SJSA1 (cell line): ENCODE measurements at places on chromosomes 5 and 9. TPM values are rescaled to one million over a fixed set of nuclear protein-coding genes. Genes with fewer than 3 reads are reported as not detected.

- peaks cover 15% of the 10 kb centered on the region for H3K4me1 ChIP-seq
- no peaks in the 10 kb centered on the region for H3K36me3 ChIP-seq
- DNase-seq: no peak
- no peak overlapping the region for H3K4me3 ChIP-seq
- H3K27me3 ChIP-seq: peaks cover 53% of the 10 kb centered on the region
These were observed 76.4 kb downstream of the NTNG2 start for GRCh38 chr9:132238026-132238972.

GRCh38 chr5:96079075-96079474, 117.4 kb upstream of the ELL2 start:
- H3K4me3 ChIP-seq: no peak overlapping the region
- no peaks in the 10 kb centered on the region for H3K27me3 ChIP-seq
- H3K4me1 ChIP-seq: peaks cover 28% of the 10 kb centered on the region

DNA sequence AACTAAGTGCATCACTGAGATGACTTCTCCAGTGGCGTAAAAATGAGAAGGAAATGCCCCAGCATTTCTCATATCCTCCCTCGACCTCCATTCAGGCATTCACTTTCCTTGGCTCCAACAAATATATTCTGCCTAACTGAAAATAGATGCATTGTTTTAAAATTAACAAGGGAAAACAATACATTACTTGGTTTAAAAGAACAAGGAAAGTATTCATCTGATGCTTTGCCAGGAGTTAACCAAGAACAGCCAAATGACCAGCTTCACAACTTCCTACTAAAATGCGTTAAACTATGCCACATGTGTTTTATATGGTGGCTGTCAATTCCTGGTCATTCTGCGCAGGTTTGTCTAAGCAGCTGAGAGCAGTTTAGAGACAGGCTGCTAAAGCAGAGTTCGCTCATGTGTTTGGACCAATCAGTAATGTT, 121.4 kb downstream of the GNAQ start:
- H3K27me3 ChIP-seq: no peaks in the 10 kb centered on the region
- no peaks in the 10 kb centered on the region for H3K36me3 ChIP-seq
- H3K27ac ChIP-seq: no peak overlapping the region
- peaks cover 6% of the 10 kb centered on the region for H3K4me1 ChIP-seq
- H3K4me3 ChIP-seq: no peak overlapping the region

TMEM215 gene
- total RNA-seq: not detected in 2 replicates

DNA sequence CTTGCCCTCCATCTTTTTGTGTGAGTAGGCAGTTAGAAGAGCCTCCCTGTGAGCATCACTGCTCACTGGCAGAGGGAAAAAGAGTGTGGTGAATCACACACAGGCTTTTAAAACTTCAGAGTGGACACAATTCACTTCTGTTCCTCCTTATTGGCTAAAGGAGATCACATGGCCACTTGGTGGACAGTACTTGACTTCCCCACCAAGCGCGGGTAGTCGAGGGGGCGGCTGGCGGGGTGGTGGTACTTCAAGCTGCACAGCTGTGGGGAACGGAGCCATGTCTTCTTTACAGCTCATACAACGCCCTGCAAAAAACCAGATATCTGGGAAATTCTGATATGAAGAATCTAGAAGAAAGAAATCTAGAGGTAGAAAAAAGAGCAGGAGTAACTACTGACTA, 95.4 kb downstream of the PAM start:
- H3K36me3 ChIP-seq: 0 out of 2 replicates have a peak, but pooled peaks cover 4% of the 10 kb centered on the region
- no peaks in the 10 kb centered on the region for H3K27me3 ChIP-seq
- no peak for DNase-seq

GRCh38 chr9:125885405-125886034, 138.3 kb downstream of the PBX3 start:
- H3K27me3 ChIP-seq: peaks cover 14% of the 10 kb centered on the region
- H3K4me1 ChIP-seq: 0 out of 2 replicates have a peak, but pooled peaks cover 3% of the 10 kb centered on the region
- no peaks in the 10 kb centered on the region for H3K36me3 ChIP-seq
- DNase-seq: no peak

GABRA1 gene
- total RNA-seq: not detected in 2 replicates

DNA sequence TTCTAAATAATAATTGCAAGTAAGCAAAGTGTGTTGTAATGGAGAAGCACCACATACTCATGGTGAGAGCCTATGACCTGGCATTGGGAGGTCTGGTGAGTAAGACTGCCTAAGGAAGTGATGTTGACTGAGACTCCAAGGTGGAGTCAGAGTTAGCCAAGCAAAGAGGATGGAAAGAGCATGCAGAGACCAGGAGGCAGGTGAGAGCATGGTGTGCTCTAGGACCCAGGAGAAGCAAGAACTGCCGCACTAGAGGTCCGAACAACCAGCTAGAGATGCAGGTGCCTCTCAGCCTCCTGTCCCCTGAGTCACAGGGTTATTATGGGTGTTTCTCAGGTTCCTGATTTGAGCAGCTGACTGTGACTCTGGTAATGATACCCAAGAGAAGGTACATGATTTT, 27.3 kb downstream of the ANP32B start:
- no peaks in the 10 kb centered on the region for H3K4me1 ChIP-seq
- H3K27ac ChIP-seq: no peak overlapping the region

- no peaks in the 10 kb centered on the region for H3K27me3 ChIP-seq
- DNase-seq: no peak
- H3K4me3 ChIP-seq: no peak overlapping the region
- H3K27ac ChIP-seq: no peak overlapping the region
- peaks cover 14% of the 10 kb centered on the region for H3K4me1 ChIP-seq
These were observed 14.9 kb downstream of the BRD3OS start for GRCh38 chr9:134040176-134040565.

CDC20B gene
- not detected in 2 replicates for total RNA-seq

C5orf34 gene
- 16.5 and 27.8 TPM in 2 replicates for total RNA-seq

HRCT1 gene
- 0.63 TPM in 1 of 2 replicates, not detected in the other for total RNA-seq

LRRC26 gene
- not detected in 2 replicates for total RNA-seq

ZNF454 gene
- not detected in 2 replicates for total RNA-seq

OGN gene
- not detected in 2 replicates for total RNA-seq

DNA sequence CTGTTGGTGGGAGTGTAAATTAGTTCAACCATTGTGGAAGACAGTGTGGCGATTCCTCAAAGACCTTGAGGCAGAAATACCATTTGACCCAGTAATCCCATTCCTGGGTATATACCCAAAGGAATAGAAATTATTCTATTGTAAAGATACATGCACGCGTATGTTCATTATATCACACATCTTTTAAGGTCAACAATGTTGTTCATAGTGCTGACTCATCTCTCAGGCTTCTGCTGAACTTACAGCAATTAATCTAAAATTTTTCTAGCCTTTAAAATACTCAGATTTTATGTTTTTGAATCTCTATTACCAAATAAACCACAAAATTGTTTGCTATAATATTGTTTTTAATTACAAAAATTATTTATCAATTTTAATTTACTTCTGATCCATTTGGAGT, 38.8 kb upstream of the ZNF618 start:
- no peak for DNase-seq
- H3K4me3 ChIP-seq: no peak overlapping the region
- H3K36me3 ChIP-seq: no peaks in the 10 kb centered on the region
